Stomach (tissue), 19 donors: ENCODE measurements at places on chromosomes 7 and 10. TPM values are rescaled to one million over a fixed set of nuclear protein-coding genes. Genes with fewer than 3 reads are reported as not detected.

Gene NUTM2E
- not detected for total RNA-seq

GRCh38 chr7:42549866-42550485 is 313.0 kb upstream of the GLI3 start:
- no peaks in the 10 kb centered on the region for H3K4me1 ChIP-seq
- H3K27ac ChIP-seq = no peak overlapping the region
- H3K4me3 ChIP-seq = no peak overlapping the region
- H3K36me3 ChIP-seq = no peaks in the 10 kb centered on the region

DNA sequence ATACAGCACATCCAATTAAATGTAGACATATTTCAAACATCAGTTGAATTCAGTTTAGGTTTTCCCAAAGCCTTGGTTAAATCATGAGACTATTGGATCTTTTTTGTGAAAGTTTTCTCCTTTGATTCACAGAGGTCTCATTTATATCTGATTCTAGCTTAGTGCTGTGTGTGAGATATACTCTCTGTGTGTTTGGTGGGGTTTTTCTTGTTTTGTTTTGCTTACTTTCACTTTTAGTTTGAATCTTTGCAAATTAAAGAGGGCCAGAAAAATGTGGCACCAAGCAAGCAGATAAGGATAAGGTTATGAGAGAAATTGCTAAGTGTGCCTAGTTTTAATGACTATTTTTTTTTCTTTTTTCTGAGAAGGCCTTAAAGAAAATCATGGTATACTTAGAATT is 12.6 kb upstream of the OR6B1 start:
- DNase-seq = no peak
- H3K4me3 ChIP-seq = no peak overlapping the region
- peaks cover 18% of the 10 kb centered on the region for H3K4me1 ChIP-seq
- H3K27ac ChIP-seq = no peak overlapping the region

DNA sequence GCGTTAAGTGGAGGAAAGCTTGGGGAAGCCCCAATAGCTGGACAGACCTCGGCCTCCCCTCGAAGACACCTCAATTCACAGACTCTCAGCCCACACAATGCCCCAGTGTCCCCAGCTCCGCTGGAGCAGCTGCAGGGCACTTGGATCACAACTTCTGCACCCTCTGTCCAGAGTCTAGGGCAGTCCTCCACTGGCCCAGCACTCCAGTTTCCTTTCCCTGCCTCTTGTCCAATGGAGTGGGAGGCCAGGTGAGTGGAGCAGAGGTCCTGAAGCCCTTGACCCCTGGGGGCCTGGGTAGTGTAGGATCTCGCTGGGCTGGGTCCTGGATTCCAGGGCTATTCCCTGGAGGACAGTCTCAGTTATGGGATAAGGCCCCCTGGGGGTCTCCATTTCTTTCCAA is 11.9 kb downstream of the SFRP5 start:
- H3K27me3 ChIP-seq = no peaks in the 10 kb centered on the region
- H3K36me3 ChIP-seq = peaks cover 80% of the 10 kb centered on the region
- no peak overlapping the region for H3K4me3 ChIP-seq
- no peak for DNase-seq

DNA sequence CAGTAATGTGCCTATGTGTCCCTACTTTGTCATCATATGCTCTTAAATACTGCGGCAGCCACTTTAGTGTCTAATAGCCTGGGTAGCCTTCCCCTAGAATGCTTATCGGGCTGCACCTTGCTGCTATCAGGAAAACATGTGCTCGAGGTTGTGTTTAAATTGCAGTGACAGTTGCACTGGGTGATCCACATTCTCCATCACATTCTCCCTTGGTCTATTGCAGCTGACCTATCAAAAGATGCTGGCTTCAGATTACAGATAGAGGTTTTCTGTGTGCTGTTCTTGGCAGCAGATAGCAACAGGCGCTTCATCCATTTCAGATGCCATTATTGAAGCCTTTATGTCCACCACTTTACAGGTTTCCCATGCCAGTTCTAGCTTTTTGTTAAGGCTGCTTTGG is 130.1 kb upstream of the MDFIC start:
- no peak overlapping the region for H3K4me3 ChIP-seq
- no peak overlapping the region for H3K27ac ChIP-seq
- no peaks in the 10 kb centered on the region for H3K36me3 ChIP-seq
- H3K4me1 ChIP-seq = no peaks in the 10 kb centered on the region
- no peaks in the 10 kb centered on the region for H3K27me3 ChIP-seq
- no peak for DNase-seq

Gene TMEM196
- total RNA-seq = not detected

DNA sequence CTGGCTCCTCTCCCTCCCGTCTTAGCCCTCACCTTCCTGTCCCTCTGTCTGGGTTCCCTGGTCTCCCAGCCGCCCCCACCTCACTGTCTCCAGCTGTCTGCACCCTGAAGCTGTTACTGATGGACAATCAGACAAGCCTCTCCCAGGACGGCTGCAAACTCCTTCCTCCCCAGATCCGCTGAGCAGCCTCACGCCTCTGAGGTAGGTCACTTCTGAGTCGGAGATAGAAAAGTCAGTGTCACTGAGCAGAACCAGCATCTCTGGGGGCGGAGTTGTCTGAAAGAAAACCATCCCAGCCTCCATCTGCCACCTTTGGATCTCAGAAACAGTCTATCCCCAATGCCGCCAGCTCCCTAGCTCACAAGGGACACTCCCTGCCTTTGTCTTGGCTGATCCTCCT is 27.4 kb downstream of the FAM241B start:
- H3K27me3 ChIP-seq = no peaks in the 10 kb centered on the region
- DNase-seq = no peak
- no peaks in the 10 kb centered on the region for H3K4me1 ChIP-seq
- H3K36me3 ChIP-seq = no peaks in the 10 kb centered on the region
- H3K27ac ChIP-seq = no peak overlapping the region
